Bladder microvascular endothelial cell (primary cell): ENCODE measurements at places on chromosomes 4 and X. TPM values are rescaled to one million over a fixed set of nuclear protein-coding genes. Genes with fewer than 3 reads are reported as not detected.

SLC6A14 gene
- not detected in 2 replicates for total RNA-seq

AMBN gene
- total RNA-seq = not detected in 2 replicates

PDGFC gene
- total RNA-seq = 0.97 and 77.0 TPM in 2 replicates

TMEM165 gene
- 87.9 and 138 TPM in 2 replicates for total RNA-seq

HSFX4 gene
- not detected in 2 replicates for total RNA-seq

GPRIN3 gene
- total RNA-seq = 1.1 and 2.3 TPM in 2 replicates

AFF2 gene
- total RNA-seq = under 0.01 and 0.16 TPM in 2 replicates

UCP1 gene
- total RNA-seq = not detected in 2 replicates

CCKAR gene
- total RNA-seq = not detected in 2 replicates

IL9R gene
- 0.06 TPM in 1 of 2 replicates, not detected in the other for total RNA-seq

PHKA1 gene
- total RNA-seq = 1.9 and 7.4 TPM in 2 replicates

BCORL1 gene
- total RNA-seq = 2.4 and 5.7 TPM in 2 replicates

MAGED4B gene
- total RNA-seq = 5.8 and 34.8 TPM in 2 replicates

KCTD8 gene
- 2.3 and 4.2 TPM in 2 replicates for total RNA-seq

OTOP1 gene
- not detected in 2 replicates for total RNA-seq

TCEAL2 gene
- not detected in 2 replicates for total RNA-seq

PWWP3B gene
- under 0.01 TPM in 1 of 2 replicates, not detected in the other for total RNA-seq

RHOH gene
- total RNA-seq = not detected in 2 replicates

TAF7L gene
- total RNA-seq = 0.13 and 0.32 TPM in 2 replicates

TBX22 gene
- not detected in 2 replicates for total RNA-seq

UGT8 gene
- not detected in 2 replicates for total RNA-seq

TMEM47 gene
- total RNA-seq = 14.2 and 25.9 TPM in 2 replicates

SMIM10 gene
- 0.97 and 1.3 TPM in 2 replicates for total RNA-seq

VCX gene
- not detected in 2 replicates for total RNA-seq

MYOZ2 gene
- 0.16 TPM in 1 of 2 replicates, not detected in the other for total RNA-seq

HS3ST1 gene
- 0.16 and 1.1 TPM in 2 replicates for total RNA-seq

KLHL4 gene
- total RNA-seq = 3.9 and 87.8 TPM in 2 replicates

RAB40AL gene
- 0.32 and 0.94 TPM in 2 replicates for total RNA-seq

KCND1 gene
- total RNA-seq = 0.32 and 0.57 TPM in 2 replicates

GSPT2 gene
- 3.1 and 5.4 TPM in 2 replicates for total RNA-seq

STK26 gene
- 1.4 and 2.8 TPM in 2 replicates for total RNA-seq

TMEM271 gene
- not detected in 2 replicates for total RNA-seq

COX7B2 gene
- total RNA-seq = not detected in 2 replicates

AGA gene
- 20.6 and 37.0 TPM in 2 replicates for total RNA-seq

SH3TC1 gene
- 140 and 156 TPM in 2 replicates for total RNA-seq

VEGFC gene
- total RNA-seq = 4.5 and 8.3 TPM in 2 replicates

QRFPR gene
- 0.16 and 0.63 TPM in 2 replicates for total RNA-seq

GNRHR gene
- not detected in 2 replicates for total RNA-seq

CXCL5 gene
- under 0.01 and 0.50 TPM in 2 replicates for total RNA-seq

CCSER1 gene
- total RNA-seq = 1.1 and 1.8 TPM in 2 replicates

POLN gene
- 2.3 and 4.3 TPM in 2 replicates for total RNA-seq

FAM47E gene
- total RNA-seq = 0.38 TPM in 1 of 2 replicates, not detected in the other

ARHGAP6 gene
- total RNA-seq = under 0.01 and 0.06 TPM in 2 replicates

GAGE2A gene
- not detected in 2 replicates for total RNA-seq

TLR2 gene
- 0.65 and 4.7 TPM in 2 replicates for total RNA-seq

NEXMIF gene
- total RNA-seq = 0.06 TPM in 1 of 2 replicates, not detected in the other
